ENCODE measurements at places on chromosomes 16 and 17.

- DNase-seq, result no peak
Observed at GRCh38 chr16:31529937-31530312, 2.2 kb downstream of the AHSP start.

GRCh38 chr17:64382061-64382583 lies 8.5 kb downstream of the PECAM1 start:
- DNase-seq, result no peak

DNA sequence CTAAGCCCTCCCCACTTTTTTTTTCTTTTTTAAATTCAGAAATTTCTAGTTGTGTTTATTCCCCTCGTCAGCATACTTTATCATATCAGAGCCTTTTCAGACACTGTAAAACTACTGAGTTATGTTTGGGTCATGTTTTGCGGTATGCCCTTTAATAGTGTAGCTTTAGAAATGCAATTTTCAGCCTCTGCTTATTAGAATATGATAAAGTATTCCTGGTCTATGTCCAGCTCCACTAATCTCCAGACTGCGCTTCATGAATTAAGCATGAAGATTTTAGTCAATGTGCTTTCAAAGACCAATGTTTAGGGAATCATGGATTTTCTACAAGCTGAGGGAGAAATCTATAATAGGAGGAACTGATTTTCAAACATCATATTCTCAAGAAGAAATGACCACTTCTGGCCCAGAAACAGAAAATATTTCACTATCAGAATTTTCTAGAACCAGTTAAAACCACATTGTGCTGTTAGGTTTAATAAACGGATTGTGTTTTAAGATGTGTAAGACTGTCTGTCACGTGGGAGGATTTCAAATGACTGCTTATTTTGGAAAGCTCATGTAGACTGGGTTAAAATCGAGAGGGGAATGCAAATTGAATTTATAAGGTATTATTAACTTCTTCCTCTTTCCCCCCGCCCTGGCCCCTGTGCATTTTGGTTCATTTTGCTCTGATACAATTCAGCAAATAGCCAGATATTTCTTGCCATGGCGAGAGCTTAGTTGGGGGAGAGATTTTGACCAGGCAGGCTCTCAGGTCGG lies 498.5 kb downstream of the WWOX start:
- DNase-seq, result no peak

GRCh38 chr16:25895380-25895779 lies 203.6 kb downstream of the HS3ST4 start:
- no peak for DNase-seq

- DNase-seq, result no peak
Observed at GRCh38 chr17:1941272-1942065, 83.7 kb downstream of the RTN4RL1 start.

DNA sequence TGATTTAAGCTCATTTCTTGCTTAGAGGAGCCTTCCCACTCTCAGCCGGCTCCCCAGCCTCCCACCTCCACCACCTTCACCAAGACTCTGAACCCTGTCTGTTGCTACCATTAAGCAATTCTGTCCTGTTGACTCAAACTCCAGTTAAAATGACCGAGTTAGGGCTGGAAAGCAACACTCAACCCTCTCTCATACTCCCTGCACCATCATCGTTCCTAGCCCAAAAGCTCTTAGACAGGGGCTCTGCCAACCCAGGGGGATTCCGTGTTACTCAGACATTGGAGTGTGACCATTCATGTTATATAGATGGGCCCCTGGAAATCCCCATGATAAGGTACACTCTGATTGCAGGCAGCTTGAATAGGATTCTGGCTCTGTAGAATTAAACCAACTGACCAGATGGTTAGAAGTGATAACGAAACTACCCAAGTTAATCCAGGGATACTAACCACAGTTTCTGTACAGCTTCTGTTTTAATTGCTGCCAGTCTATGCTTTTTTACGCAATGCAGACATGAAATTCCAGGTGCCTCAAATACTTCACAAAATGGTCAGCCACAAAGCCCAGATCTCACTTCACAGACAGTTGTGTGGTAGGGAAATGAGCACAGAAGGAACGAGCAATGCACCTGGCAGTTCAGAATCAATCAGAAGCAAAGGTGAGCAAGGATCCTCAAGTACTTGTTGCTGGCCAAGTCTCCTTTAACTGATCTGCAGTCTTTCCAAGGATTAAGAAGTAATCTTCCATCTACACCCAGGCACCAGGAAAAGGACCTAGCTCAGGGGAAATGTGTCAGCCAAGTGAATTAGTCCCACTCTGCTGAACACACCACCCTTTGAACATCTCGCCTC lies 2.1 kb downstream of the SSTR2 start:
- no peak for DNase-seq

DNA sequence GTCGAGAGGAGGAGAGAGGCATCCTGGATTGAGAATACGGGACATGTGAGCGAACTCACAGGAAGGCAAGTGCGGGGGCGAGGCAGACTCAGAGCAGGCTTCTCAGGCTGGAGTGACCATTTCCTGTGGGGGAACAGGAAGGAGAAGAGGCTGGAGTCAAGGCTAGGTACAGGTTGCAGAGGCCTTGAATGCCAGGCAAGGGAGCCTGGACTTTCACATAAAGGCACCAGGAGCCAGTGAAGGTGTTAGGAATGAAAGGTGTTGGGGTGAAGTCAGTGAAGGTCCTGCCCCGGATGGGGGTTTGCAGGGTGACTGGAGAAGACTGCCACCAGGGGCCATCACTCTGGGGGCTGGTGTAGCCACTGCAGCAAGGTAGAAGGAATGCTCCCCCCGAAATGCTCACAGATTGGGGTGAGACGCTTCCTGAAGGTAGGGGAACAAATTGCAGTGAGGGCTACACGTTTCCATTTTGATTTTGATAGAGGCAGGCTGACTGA lies 5.3 kb upstream of the GPRC5C start:
- no peak for DNase-seq
